ENCODE measurements at places on chromosomes 16 and 17.

GRCh38 chr17:69284646-69285045 is 42.3 kb downstream of the ABCA5 start:
- DNase-seq = no peak

DNA sequence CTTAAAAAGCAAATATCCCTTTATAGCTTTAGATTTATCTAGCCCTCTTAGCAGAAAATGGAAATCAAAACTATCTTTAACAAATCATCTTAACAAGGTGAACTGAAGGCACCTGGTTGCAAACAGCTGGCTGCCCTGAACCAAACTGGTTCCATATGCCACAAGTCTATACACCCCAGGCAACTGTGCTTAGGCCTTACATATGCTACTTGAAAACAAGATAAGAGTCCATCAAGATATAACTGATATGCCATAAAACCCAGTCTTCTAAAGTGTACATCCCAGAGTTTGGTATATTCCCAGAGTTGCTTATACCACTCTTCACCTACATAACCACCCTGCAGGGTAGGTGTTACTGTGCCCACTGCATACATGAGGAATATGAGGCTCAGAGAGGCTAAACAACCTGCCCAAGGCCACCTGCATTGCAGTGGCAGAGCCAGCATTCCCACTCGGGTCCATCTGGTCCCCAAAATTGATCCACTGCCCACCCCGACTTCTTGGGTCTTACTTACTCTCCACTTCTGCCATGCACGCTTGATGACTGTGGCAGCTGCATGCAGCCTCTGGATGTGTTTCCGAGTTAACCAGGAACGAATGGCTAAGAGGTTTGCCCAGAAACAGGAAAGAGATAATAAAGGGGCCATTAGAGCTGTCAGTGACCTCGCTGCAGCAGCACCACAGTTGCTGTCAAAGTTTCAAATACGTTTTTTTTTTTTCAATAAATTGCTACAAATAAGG is 12.2 kb downstream of the ZNHIT3 start:
- DNase-seq = no peak

GRCh38 chr16:814974-815373 is 14.4 kb upstream of the GNG13 start:
- peak; percentile 54 for DNase-seq

DNA sequence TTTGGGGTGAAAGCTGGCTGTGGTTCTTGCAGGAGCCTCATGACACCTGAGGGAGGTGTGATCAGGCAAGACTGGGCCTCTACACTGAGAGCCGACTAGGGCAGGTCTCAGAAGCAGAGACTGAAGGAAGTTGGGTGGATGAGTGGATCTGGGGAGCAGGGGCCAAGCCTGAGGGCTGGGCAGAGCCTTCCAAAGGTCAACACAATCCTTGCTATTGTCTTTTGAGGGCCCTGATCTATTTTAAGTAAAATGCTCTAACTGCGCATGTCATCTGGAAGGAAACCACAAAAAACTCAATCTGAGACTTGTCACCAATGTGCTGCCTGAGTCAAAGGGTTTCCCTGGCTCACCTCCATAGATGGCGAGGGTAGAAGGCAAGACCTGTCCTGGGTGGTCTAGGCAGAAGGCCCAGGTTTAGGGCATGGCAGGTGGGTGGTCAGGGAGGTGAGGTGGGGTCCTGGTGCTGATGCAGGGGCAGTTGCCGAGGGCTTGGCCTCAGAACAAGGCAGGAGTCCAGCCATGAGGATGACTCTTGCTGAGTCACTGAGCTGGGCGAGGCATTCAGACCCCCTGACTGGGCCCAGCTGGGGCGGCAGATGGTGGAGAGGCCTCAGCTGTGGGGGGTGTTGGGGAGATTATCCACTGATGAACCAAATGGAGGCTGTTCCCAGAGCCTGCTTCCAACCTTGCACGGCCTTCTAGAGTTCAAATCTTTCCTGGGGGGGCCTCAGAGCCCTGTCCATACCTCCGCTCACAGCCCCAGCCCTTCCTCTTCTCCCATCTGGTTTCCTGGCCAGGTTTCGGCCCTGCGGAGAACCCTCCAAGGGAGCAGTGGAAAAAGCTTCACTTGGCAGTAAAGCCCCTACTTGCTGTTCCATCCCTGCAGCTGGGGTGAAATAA is 5.1 kb downstream of the MVP start:
- peak; percentile 83 for DNase-seq

DNA sequence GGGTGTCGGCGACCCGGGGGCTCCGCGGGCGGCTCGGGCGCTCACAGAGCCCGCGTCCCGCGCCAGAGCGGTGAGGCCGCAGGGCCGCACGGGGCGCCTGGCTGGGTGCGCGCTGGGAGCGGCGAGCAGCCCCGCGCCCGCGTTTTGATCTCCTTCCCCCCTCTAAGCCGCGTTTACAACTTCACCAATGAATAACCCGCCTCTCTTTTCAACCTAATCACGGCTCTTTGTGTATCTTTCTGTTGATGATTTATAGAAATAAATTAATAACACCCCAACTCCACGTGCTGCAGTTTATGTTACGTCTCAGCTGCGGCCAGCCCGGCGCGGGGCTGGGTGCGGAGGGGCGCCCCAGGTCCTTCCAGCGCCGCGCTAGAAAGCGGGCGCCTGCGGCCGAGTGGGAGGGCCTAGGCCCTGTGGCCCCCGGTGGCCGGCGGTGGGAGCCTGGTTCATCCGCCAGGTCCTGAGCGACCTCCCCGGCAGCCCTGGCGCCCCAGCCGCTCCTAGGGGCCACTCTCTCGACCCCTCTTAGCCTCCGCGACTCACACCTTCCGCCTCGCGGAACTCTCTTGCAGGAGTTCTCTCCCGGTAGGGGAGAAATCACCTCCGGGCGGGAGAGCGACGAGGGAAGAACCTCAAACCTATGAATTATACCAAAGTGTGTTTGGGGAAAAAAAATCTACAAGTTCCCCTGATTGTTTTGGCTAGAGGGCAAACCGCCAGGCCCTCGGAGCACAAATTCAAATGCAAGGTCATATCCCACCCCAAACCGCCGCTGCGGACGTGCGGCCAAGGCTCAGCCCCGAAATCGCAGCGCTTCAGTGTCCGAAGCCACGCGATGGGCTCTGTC is 1.9 kb downstream of the HNF1B start:
- DNase-seq = no peak
